ENCODE measurements at places on chromosomes 5 and 9. TPM values are rescaled to one million over a fixed set of nuclear protein-coding genes. Genes with fewer than 3 reads are reported as not detected.

The FAM78A gene
- polyA plus RNA-seq: 0.52 TPM

The MAML1 gene
- polyA plus RNA-seq: 5.8 TPM

The FOXE1 gene
- 0.11 TPM for polyA plus RNA-seq

The TTC33 gene
- polyA plus RNA-seq: 2.6 TPM

The PLAC8L1 gene
- 0.11 TPM for polyA plus RNA-seq

DNA sequence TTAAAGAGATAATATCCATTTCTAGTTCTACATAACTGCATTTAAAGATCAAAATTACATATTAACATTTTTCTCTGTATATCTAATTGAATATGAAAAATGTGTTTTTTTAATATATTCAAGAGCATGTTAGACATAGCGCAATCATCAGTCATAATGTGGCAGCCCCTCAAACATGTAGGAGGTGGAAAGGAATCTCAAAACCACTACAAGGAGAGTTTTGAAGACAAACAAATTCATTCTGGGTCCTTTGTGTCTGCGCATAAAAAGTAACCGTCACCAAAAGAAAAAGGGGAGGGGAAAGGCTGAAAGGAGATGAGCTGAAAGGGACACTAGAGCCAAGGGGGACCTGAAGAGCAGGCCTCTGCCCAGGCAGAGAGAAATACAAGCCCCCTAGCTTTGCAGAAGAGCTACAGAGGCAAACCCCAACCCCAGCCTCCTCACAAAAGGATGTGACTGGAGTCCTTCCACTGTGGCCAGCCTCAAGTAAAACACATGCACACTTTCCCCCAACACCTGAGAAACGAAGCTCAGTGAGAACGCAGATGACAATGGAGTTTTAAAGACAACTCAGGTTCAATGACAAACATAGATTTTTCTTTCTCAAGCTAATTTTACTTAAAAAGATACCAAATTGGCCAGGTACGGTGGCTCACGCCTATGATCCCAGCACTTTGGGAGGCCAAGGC is 62.0 kb downstream of the MAPKAP1 start:
- DNase-seq: no peak
